ENCODE measurements at places on chromosomes 7 and 10.
A peak's percentile ranks its signal among the peaks of the same experiment; 100 is the strongest.

DNA sequence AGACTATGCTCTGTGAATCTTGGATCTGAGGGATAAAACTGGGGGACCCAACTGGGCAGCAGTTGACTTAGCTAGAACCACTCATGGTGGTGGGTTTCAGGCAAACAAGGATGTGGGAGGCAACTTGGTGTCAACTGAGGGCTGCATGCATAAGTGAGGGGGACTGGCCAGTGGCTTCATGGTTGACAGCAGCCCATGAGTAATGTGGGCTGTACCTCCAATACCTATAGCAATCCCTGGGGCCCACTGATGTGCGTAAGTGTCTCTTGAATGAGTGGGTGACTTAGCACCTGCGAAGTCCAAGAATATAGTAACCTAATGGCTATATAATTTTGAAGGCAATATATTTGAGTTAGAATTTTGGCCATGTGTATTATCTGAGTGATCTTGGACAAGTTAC, 13.7 kb upstream of the MAP3K8 start:
- DNase-seq: no peak

GRCh38 chr10:132497861-132498561, 39.6 kb upstream of the INPP5A start:
- no peak for DNase-seq

- DNase-seq: no peak
These were observed 305.5 kb upstream of the ZMIZ1 start for GRCh38 chr10:78763234-78763633.

DNA sequence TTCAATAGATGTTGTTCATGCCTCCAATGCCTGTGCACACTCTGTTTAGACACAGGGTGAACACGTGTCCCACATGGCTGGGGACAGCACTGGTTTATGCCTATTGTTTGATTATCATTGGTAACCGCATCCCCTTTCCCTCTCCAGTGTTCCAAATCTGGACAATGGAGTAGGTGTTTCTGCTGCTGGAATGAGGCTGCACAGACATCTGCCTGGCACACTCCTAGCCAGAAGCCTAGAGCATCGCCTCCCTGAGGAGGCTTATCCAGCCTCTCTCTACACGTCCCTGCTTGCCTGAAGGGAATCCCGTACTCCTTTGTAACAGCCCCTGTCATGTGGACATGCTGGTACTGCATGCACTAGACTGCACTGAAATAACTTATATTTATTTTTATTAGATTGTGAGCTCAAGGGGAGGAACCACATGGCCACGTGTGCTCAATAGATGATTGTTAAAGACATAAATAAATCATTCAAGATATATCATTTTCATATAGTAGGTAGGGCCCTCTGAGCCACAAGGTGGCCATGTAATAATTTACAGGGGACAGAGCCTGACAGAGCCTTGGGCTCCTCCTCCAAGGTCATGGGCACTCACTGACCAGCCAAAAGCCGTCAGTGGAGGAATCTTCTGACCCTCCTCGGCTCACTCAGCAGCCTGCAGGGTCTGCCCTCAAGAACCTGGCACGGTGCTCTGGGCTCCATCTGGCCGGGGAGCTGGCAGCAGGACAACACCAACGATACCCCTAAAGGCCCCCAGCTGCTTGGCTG, 310.9 kb upstream of the ZNF32 start:
- no peak for DNase-seq

DNA sequence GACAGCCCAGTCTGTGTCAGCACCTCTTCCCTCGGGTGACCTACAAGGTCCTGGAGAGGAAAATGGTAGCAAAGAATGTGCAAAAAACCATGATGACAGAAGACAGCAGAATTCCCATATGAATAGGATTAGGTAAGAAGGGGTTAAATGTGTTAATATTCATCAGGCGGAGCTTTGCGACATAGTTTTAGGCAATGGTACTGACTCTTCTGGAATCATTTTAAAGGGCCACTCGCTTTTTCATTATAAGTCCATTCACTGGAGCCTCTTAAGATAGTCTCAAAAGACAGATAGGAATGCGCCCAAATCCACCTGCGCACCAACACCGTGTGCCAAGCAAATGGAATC, 38.2 kb downstream of the DLG5 start:
- DNase-seq: no peak

GRCh38 chr10:129860396-129860795, 103.7 kb downstream of the EBF3 start:
- DNase-seq: no peak

- no peak for DNase-seq
These were observed 119.9 kb downstream of the MBL2 start for GRCh38 chr10:52652431-52653262.

- DNase-seq: peak; percentile 63
These were observed 90.2 kb downstream of the DLG5 start for GRCh38 chr10:77836299-77836820.

- no peak for DNase-seq
These were observed 37.0 kb upstream of the PURB start for GRCh38 chr7:44922351-44922694.

DNA sequence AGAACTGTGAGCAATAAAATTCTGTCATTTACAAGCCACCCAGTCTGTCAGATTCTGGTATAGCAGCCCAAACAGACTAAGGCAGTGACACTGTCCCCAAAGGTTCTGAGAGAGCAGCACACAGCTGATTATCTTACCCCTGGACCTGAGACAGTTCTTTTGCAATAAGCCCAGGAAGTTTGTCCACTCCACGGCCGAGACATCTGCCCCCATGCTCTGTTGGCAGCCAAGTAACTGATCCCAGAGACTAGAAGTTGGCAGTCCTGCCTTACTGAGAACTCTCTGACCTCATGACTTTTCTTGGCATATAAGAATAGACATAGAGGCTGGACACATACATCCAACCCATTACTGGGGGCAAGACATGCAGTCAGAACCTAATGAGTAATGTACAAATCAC, 243.0 kb upstream of the GRB10 start:
- no peak for DNase-seq

GRCh38 chr7:131546583-131547141, 9.8 kb downstream of the PODXL start:
- DNase-seq: peak; percentile 49

GRCh38 chr7:100682991-100683658, 9.6 kb downstream of the GNB2 start:
- no peak for DNase-seq

DNA sequence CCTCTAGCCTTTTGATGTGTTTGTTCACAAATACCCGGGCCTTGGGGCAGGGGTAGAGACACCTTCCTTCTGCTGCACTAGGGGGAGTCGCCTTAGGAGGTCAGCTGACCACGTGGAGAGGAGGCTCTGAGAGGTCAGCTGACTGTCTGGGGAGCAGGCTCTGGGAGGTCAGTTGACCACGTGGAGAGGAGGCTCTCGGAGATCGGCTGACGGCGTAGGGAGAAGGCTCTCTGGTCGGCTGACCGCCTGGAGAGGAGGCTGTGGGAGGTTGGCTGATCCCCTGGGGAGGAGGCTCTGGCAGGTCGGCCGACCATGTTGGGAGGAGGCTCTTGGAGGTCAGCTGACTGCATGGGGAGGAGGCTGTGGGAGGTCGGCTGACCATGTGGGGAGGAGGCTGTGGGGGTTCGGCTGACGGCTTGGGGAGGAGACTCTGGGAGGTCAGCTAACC, 59.6 kb upstream of the LYZL1 start:
- DNase-seq: no peak

DNA sequence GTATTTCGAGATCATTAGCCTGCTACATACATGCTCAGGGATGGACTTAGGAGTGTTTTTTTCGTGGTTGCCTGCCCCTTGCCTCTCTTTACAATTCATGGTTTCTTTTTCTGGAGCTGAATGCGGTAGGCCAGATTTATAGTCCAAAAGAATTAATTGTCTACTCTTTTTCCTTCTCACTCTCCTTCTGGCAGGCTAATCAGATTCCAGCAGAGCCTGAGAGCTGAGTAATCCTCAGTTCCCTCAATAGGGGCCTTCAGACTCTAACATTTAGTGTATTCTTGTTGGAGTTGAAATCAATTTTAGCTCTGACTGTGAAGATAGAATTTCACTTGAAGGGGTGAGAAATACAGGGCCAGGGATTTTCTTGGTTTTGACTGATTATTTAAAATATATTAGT, 16.4 kb downstream of the SORCS3 start:
- DNase-seq: no peak

- no peak for DNase-seq
These were observed 40.2 kb downstream of the FRMPD2 start for GRCh38 chr10:48234295-48234694.

DNA sequence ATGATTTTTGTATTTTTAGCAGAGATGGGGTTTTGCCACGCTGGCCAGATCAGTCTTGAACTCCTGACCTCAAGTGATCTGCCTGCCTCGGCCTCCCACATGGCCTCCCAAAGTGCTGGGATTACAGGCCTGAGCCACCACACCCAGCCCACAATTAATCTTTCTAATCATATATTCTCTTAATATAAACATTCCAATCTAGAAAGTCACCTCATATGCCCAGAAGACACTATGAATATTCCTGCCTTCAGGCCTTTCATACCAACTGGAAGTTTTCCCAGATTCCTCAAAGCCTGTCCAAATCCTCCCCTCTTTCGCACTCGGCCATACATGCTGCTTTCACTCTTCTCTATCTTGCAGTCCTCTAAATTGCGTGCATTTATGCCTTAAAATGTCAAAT, 32.6 kb downstream of the PDZD8 start:
- DNase-seq: no peak

DNA sequence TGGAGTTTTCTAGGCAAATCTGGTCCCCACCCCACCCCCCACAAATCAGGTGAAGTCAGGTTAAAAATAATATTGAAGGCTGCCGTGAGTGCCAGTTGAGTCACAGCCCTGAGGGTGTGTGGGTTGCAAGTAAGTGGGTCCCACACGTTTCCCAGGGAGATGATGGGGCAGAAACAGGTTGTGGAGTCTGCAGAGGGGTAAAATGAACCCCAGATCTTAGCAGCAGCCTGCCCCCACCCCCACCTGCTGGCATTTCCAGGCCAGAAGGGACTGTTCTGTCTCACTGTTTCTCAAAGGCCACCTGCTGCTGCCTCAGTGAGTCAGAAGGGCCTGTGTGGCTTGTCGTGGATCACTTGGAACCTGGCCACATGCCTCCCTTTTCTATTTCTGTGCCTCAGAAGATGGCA, 59.8 kb upstream of the SMNDC1 start:
- DNase-seq: peak; percentile 59

GRCh38 chr10:70409772-70410171, 5.8 kb downstream of the EIF4EBP2 start:
- DNase-seq: no peak

DNA sequence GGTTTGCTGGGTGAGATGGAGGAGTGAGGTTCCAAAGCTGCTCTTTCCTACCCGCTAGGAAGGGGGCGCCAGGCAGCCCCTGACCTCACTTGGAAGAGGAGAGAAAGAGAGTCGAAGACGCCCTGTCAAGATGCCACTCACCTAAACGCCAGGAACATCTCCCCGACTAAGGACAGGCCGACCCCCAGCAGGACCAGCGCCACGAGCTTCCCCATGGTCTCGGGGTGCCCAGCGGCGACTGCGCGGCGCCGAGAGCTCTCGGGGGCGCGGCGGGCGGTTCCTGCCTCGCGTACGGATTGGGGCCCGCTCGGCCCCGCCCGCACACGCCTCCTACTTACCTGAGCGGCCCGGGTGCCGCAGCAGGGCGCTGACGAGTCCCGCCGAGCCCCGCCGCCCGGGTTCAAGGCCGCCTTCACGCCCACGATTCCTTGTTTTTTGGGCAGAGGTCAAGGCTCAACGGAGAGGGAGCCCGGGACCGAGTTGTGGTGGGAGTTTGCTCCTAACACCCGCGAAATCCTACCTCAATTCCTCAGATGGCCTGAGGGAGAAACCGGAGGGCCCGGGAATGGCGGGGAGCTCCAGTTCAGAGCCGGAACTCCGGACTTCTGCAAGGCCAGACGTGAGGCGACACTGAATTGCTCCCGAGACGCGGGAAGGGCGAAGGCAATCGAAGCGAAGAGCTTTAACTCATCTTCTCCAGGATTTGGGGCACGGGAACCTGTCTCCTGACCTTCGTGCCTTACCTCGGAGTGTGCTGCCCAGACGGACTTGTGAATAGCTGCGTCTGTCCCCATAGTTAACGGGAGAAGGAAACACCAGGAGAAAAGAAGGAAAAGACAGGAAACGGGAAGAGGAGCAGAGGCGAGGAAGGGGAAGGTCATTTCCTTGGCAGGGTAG, at the start of gene PON3:
PON3 (minus strand) TSS at position 240 of the 897 bp plus-strand sequence; CDS start at position 215, 25 bp downstream.
- DNase-seq: peak; percentile 17

DNA sequence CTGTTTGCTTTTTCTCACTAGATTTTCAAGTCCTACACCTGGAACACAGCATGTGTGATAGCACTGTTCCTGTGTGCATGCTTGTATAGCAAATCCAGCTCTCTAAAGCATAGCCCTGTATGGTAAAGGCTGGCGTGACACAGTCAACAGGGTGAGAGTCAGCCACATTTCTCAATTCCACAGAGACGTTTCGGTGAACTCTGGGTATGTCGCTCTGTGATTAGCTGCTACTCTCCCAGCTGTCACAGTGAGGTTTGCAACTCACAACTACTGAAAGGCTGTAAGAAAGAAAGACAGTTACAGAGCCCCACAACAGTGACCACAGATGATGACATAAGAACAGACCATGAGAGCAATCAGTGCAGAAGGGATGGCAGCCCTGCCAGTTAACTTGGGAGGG, 170.6 kb upstream of the IMMP2L start:
- no peak for DNase-seq

- DNase-seq: no peak
These were observed 183.1 kb upstream of the SEMA3E start for GRCh38 chr7:83832009-83832408.

- DNase-seq: no peak
These were observed 6.4 kb downstream of the KIAA1549 start for GRCh38 chr7:138974675-138975292.

DNA sequence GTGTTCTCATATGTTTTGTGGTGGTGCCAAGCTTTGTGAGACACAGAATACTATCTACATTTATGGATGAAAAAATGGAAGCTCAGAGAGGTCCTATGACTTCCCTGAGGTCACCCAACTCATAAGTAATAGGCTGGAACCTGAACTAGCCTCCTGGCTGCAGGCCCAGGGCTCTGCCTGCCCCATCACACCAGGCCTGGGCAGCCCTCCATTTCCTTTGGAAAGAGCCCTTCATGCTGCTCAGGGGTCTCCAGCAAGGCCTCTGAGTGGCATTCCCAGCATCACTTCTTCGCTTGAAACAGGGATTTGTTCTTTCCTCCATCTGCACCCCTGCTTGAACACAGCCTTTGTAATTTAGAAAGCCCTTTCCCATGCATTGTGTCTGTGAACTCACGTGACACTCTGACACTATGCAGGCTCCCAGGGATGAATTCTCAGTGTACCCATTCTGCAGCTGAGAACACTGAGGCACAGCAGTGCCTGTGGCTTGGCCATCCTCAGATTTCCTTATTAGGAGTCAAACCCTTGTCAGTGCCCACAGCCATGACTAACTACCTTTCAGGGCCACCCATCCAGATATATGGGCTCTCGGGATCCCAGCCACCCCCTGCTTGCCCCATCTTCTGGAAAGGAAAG, 127.8 kb upstream of the PPIF start:
- DNase-seq: no peak

- DNase-seq: no peak
These were observed 161.8 kb downstream of the NRF1 start for GRCh38 chr7:129773328-129773731.

DNA sequence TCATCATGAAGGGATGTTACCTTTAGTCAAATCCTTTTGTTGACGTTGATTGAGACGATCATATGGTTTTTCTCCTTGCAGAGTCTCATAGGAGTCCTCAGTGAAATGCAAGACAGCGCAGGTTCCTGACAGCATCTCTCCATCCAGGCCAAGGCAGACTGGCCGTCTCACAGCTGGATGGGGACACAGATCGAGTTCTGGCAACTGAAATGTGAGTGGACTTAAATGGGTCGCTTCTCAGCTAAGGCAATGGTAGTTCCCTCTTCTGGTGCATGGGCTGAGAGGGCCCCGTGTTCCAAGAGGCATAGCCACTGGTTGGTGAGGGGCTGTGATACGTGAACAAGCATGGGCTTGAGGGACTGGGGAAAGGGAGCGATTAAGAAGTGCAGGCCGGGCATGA, 99.3 kb upstream of the CPXM2 start:
- no peak for DNase-seq

Data from stimulated activated CD4-positive, alpha-beta T cell treated with anti-CD3 and anti-CD28 coated beads, Interleukin-2, amount 100 ng/mL, for 24 hours (primary cell).